Mononuclear cell (primary cell): ENCODE measurements at places on chromosomes 12 and 14. TPM values are rescaled to one million over a fixed set of nuclear protein-coding genes. Genes with fewer than 3 reads are reported as not detected.

Gene TOMM20L
- total RNA-seq: 1.9 TPM

Gene ZFHX2
- under 0.01 TPM for total RNA-seq

Gene GLS2
- 1.2 TPM for total RNA-seq

Gene SPTB
- 1.5 TPM for total RNA-seq

Gene B4GALNT1
- total RNA-seq: under 0.01 TPM

Gene TMTC1
- 3.8 TPM for total RNA-seq
